NCI-H774 (cell line): ENCODE measurements at places on chromosomes 2 and 18.
A peak's percentile ranks its signal among the peaks of the same experiment; 100 is the strongest.

DNA sequence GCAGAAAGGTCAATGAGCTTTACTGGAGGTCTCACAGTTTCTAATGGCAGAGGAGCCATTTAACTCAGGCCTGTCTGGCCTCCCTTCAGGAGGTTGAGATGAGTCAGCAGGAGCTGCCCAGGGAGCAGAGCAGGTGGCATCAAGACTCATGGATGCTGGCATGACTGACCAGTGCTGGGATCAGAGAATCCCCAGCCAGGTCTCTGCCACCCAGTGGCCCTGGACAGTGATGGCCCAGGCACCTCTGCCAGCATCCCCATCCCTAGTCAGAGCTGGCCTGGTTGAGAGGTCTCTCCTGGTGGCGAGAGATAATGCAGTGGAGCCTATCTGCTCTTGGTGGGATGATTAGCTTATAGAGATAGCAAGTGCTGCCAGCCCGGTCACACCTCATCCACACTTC, 43.1 kb downstream of the GYPC start:
- DNase-seq: no peak

- no peak for DNase-seq
Measured at GRCh38 chr2:191699341-191699945, 21.5 kb downstream of the NABP1 start.

- no peak for DNase-seq
Measured at GRCh38 chr2:103008586-103008985, 246.8 kb downstream of the TMEM182 start.

GRCh38 chr2:3214806-3215404, 162.7 kb downstream of the EIPR1 start:
- no peak for DNase-seq

- DNase-seq: no peak
Measured at GRCh38 chr2:59677158-59677557, 876.3 kb downstream of the BCL11A start.

DNA sequence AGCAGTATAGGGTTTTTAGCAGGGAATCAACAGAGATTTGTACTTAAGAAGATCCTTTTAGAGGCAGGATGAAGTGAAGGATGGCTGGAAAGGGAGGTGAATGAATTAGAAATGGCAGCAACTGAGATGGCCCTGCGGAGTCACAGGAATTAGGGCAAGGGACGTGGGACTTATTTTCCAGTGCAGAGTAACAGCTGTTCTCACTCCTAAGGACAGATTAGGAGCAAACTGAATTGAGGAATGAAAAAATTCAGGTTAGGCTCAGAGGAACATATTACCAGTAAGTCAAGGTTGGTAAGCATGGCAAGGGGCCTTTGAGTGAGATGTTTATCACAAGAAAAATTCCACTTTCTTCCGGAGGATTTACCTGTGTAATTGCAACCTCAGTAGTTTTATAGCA, 34.4 kb downstream of the COL4A3 start:
- DNase-seq: no peak

- no peak for DNase-seq
Measured at GRCh38 chr18:54939361-54939917, 19.8 kb downstream of the CCDC68 start.

- no peak for DNase-seq
Measured at GRCh38 chr2:169303579-169304305, 58.6 kb downstream of the LRP2 start.

- DNase-seq: no peak
Measured at GRCh38 chr18:48562075-48562474, 23.2 kb downstream of the CTIF start.

DNA sequence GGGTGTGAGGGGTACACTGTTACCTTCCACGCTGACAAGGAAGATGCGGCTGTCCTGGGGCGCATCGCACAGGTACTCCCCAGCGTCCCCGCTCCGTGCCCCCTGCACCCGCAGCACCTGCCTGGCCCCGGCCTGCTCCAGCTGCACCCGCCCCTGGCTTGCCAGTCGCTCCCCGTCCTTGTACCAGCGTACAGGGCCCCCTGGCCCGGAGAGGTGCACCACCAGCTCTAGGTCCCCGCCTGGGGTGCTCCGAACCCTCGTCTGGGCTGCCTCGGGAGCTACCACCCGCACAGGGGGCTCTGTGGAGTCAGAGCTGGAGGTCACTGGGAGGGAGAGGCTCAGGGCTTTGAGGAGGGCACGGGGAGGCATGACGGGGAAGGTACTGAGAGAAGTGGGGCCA, 13.5 kb downstream of the TMEM198 start:
- DNase-seq: no peak

DNA sequence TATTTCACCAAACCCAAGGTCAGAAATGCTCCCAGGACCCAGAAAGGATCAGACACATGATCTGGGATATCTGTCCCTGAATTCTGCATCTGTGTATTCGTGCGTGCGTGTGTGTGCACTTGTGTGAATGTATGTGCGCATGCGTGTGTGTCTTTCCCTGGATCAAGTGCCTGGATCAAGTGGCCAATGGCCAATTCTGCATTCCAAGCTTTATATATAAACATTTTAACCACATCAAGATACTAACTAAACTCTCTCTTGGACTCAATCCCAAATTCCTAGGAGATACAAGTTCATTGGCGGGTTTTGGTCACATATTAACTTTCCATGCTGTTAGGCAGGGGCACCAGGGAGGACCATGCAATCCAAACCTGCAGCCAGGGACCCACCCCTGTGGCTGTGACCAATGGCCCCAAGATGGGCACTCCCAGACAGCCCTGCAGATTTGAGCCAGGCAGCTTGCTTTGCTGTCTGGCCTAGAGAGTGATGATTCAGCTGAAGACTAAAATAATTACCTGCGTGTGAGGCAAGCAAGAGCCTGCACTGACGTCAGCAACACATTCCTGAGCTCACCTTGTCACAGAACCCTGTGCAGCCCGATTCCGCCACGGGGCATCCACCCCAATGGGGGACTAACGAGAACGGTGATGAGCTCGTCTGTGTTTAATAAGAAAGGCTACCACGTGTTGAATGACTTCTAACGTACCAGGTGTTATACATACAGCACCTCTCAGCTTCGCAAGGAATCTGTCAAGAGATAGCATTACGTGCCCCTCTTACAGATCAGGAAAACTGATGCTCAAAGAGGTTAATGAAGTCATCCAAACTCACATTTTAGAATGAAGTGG, 45.3 kb upstream of the ROCK2 start:
- no peak for DNase-seq

GRCh38 chr2:222608081-222608480, 47.8 kb downstream of the FARSB start:
- no peak for DNase-seq

DNA sequence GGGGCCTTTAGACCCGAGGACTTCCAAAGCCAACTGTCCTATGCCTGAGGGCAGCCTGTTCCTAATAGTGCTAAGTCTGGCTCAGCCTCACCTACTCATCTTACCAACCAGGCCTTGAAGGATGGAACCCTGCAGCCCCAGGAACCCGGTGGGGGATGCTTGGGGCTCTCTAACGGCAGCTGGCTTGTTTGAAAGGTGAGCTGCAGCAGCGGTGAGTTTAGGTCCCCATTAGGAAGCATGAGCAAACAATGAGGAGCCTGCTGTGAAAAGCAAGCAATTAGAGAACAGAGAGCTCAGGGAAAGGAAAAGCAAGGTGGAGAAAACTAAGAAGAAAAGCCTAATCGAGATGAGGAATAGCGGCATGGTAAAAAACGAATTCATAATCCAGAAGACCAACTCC, 39.9 kb downstream of the SP110 start:
- peak; percentile 5 for DNase-seq

- DNase-seq: no peak
Measured at GRCh38 chr2:218019411-218020060, 16.7 kb upstream of the TNS1 start.

GRCh38 chr18:70333757-70334156, 44.9 kb downstream of the SOCS6 start:
- DNase-seq: no peak

- DNase-seq: peak; percentile 54
Measured at GRCh38 chr2:224909885-224910573, 132.2 kb downstream of the DOCK10 start.

- DNase-seq: peak; percentile 68
Measured at GRCh38 chr2:60530660-60531281, 22.7 kb downstream of the BCL11A start.

- no peak for DNase-seq
Measured at GRCh38 chr2:8049176-8049575, 632.7 kb upstream of the ID2 start.

- DNase-seq: no peak
Measured at GRCh38 chr2:118857677-118858484, 10.4 kb upstream of the EN1 start.

DNA sequence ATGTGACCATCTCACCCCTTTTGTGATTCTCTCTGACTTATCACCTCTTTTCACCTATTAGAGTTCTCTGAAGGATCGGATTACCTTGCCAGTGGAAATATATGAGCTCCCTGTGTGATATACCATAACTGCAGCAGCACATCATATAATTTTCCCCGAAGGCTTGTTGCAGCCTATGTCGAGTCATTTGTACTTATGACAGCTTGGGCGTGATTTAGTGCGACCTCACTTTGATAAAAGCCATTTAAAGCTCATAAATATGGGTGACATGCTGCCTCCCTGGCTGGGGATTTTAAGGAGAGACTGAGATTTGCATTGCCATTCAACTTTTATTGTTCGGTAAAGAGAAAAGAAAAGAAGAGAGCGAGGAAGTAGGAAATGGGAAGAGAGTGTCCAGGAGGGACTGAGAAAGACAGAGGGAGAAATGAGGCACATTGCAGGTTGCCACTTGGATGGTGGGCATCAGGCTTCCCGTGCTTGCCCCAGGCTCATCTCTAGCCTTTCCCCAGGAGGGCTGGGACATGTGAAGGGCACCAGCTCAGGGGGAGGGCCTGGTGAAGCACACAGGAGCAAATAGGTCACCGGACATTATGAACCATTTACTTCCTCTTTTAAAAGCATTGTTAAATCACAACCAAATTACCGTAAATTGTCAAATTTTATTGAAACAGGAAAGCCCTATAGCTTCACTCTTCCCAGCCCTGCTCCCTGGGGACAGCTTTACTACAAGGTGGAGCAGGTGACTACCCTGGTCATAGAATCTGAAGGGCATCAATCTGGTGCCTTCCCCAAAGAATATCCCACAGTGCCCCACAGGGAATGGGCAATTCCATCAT, 161.3 kb downstream of the SETBP1 start:
- DNase-seq: no peak

GRCh38 chr2:230715201-230715600, 2.6 kb downstream of the CAB39 start:
- DNase-seq: no peak
